ENCODE measurements at places on chromosomes 3 and 15.
A peak's percentile ranks its signal among the peaks of the same experiment; 100 is the strongest.

GRCh38 chr15:90037511-90037860, 36.4 kb downstream of the ZNF710 start:
- peaks cover 4% of the 10 kb centered on the region for H3K4me1 ChIP-seq
- H3K27ac ChIP-seq: peak overlapping the region; percentile 43
- no peak for DNase-seq
- no peak overlapping the region for H3K4me3 ChIP-seq
- H3K27me3 ChIP-seq: no peaks in the 10 kb centered on the region
- H3K36me3 ChIP-seq: no peaks in the 10 kb centered on the region

- H3K27me3 ChIP-seq: no peaks in the 10 kb centered on the region
- no peak overlapping the region for H3K4me3 ChIP-seq
- H3K27ac ChIP-seq: no peak overlapping the region
- no peak for DNase-seq
- no peaks in the 10 kb centered on the region for H3K36me3 ChIP-seq
Measured at GRCh38 chr3:38842266-38842965, 26.4 kb upstream of the SCN10A start.

DNA sequence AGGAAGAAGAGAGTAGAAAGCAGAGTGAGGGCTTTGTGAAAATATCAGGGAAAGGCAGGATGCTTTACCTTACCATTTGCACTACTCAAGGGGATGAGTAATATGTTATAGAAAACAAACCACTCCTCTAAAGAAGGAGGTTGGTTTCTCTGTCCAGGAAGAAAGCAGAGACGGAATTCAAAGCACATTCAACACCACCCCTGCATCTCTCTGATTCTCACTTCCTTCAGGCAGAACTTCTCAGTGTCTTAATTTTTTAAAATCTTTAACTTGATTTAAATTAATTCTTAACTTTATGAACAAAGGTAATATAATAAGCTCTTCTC, 82.4 kb downstream of the NR2F2 start:
- no peak overlapping the region for H3K4me3 ChIP-seq
- peaks cover 5% of the 10 kb centered on the region for H3K4me1 ChIP-seq
- no peak overlapping the region for H3K27ac ChIP-seq
- no peak for DNase-seq
- H3K36me3 ChIP-seq: no peaks in the 10 kb centered on the region
- peaks cover 98% of the 10 kb centered on the region for H3K27me3 ChIP-seq

DNA sequence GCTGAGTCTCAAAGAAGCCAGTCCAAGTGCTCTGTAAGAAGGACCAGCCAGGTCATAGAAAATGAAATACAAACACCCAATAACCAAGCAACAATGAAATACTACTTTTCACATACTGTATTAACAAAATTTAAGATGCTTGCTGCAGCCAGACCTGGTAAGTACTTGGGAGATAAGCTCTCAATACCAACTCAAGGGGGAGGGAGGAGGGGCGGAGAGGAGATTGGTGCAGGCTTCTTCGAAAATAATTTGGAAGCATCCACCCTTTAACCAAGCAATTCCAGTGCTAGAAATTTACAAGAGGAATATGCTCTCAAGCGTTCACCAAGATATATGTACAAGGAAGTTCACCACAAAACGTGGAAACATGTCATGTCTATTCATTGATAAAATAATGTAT, 7.6 kb upstream of the LRRC2 start:
- no peak overlapping the region for H3K4me3 ChIP-seq
- no peak overlapping the region for H3K27ac ChIP-seq
- no peaks in the 10 kb centered on the region for H3K36me3 ChIP-seq
- no peaks in the 10 kb centered on the region for H3K27me3 ChIP-seq
- H3K4me1 ChIP-seq: no peaks in the 10 kb centered on the region

DNA sequence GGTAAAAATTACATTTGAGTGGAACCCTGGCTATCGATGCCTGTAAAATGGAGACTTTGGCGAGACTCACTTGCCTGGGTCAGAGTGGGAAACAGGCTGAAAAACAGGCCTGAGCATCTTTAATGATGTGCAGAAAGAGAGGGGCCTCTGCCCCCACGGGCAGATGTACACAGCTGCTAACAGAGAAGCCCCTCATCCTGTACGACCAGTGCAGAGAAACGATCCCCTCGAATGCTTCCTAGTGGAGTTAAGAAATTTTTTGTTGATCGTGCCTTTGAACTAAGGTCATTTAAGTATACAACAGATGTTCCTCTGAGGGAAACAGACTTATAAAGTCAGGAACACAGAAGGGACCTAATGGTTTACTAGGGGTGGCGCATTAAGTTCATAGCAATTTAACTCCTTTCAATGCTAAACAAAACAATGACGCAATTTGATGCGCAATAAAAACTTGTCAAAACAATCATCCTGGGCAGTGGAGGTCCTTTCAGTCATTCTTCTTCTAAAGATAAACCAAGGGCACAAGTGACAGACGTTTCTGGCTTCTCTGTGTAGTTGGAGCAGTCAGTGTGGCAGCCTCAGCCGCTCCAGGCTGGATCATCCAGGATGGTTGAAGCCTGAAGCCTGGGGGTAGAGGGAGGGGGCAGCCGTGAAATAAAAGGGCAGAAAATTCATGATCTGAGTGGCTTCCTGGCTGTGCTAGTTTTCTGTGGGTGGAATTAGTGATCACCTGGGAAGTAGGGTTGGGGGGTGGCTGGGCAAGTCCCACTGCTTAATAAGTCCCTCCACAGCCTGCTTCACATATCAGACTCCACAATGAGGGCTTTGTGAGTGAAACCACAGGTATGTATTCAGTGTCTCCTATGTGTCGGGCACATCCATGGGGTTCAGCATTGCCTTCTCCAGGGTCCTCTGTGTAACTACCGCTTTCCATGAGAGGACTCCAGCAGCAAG, 50.8 kb upstream of the MRPS22 start:
- H3K4me3 ChIP-seq: no peak overlapping the region
- no peaks in the 10 kb centered on the region for H3K27me3 ChIP-seq
- H3K36me3 ChIP-seq: no peaks in the 10 kb centered on the region
- no peaks in the 10 kb centered on the region for H3K4me1 ChIP-seq
- peak; percentile 18 for DNase-seq

DNA sequence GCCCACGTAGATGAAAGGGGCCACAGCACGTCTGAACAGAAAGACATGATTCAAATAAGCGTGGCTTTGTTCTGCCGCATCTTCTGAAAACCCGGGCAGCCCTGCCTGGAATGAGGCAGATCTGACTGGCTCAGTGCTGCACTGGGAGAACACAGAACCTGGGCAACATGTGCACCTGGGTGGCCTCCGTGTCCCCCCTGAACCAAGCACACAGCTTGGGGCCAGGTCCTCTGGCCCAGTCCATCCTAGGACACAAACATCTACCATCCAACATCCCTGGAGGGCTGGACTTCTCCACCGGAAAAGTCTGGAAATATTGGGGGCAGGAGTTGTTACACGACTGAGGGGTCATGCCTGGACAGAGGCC, 119.4 kb downstream of the ADAMTS17 start:
- no peak for DNase-seq
- H3K4me3 ChIP-seq: no peak overlapping the region
- H3K36me3 ChIP-seq: no peaks in the 10 kb centered on the region
- no peak overlapping the region for H3K27ac ChIP-seq

Measured in breast epithelium (tissue), 4 donors.